ENCODE measurements at places on chromosomes 6 and 20. TPM values are rescaled to one million over a fixed set of nuclear protein-coding genes. Genes with fewer than 3 reads are reported as not detected.

ZNF165 gene
- polyA plus RNA-seq, result 1.6 TPM

CTSZ gene
- polyA plus RNA-seq, result 1.0 TPM

EDN1 gene
- polyA plus RNA-seq, result 0.12 TPM

GRCh38 chr20:64080013-64080812 lies at the start of gene OPRL1:
OPRL1 (plus strand) TSS chr20:64080082; CDS start chr20:64092721, 12,639 bp downstream.
- DNase-seq, result peak; percentile 51

DNA sequence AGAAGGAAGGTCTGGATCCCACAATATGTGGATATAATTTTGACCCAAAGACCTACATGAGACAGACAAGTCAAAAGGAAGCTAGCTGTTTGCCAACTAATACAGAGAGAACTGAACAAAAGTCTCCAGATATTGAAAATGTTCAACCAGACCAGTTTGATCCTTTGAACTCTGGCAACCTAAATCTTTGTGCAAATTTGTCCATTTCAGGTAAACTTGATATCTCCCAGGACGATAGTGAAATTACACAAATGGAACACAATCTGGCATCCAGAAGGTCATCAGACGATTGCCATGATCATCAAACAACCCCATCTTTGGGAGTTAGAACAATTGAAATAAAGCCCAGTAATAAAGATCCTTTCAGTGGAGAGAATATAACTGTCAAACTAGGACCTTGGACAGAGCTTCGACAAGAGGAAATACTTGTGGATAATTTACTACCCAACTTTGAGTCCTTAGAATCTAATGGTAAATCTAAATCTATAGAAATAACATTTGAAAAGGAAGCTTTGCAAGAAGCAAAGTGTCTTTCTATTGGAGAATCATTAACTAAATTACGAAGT lies 41.9 kb upstream of the SDHAF4 start:
- DNase-seq, result no peak

DNA sequence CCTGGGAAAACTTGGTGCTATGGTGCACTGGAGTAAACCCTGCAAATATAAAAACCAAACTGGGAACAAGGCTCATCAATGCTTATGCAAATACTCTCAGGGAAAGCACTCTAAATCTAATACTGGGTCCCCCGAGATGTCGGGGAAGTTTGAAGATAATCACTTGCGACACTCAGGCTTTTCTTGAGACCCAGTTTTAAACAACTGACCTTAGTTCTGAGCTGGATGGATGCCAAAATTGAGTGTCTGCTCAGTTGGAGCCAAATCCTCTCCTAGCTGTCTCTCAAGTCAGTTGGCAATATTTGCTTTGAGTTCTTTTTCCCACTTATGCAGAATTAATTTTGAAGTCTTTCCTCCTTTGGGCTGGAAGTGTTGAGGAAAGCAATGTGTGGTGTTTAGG lies 75.5 kb upstream of the CD2AP start:
- DNase-seq, result no peak

DNA sequence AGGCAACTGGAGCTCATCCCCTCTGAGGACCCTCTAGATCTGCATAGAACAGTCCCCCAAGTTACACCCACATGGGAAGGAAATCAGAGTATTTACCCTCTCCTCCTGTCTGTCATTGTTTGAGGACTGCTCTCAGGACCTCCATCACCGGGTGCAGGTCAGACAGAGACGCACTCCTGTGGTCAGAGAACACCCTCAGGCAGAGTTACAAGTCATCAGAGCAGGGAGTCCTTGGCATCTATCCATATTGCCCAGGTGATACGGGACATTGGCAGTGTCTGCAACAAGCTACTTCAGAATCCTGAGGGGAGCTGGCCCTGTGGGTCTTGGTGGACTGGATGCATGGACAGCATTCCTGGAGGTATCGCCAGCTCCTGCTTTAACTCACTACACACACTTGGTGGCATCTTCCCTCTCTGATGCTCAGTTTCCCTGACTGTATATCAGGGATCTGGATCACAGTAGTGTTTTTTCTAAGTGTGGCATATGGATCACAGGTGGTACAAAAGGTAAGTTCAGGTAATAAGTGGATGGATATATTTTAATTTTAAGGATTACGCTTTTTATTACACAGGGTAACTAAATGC lies 15.1 kb upstream of the ISM1 start:
- DNase-seq, result no peak

DNA sequence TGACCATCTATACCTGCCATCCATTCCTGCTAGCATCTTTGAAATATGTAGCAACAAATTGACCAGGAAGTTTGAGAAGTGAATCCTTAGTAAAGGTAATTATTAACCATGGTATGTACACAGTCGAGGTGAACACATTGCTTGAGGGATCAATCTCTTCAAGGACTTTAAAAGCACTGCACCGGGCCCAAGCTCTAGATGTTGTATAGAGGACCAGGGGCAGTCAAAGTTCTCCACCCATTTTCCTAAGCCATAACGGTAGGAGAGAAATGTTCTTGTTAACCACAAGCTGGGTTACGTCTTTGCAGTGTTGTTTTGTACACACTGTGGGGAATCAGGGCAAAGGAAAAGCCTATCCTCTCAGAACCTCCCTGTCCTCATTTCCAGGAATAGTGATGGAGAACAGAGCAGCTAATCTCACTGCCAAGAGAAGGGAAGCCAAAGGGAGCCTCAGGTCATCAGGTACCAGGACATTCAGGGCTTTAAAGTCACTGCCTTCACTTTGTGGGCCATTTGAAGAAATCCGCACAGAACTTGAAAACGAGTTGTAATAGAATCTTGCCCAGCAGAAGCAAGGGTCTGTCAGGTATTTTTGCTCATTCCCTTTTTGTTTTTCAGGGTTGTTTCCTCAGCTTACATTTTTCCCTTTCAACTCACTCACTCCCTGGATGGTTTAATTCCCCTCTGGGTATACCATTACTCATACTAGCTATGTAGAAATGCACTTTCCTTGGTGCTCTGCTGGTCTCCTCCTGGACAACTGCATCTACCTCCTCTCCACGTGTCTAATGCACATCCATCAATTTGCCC lies 5.3 kb upstream of the PM20D2 start:
- no peak for DNase-seq

EMILIN3 gene
- polyA plus RNA-seq, result not detected

DNA sequence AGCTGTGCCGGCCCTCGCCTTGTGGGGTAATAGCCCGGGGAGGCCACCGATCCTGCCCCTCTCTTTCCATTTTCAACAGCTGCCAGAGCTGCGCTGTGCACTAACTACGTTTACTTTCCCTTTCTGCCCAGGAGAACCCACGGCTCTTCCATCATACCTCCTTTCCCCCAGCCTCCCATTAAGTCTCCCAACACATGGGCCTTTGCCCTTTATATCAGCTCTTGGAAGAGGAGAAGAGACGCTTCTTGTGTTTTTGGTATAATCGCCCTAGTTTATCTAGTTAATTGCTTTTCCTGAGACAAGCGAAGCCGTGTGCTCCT lies 637 bp downstream of the UBR2 start:
- no peak for DNase-seq

FAM217A gene
- polyA plus RNA-seq, result not detected

GRCh38 chr6:109791301-109791700 lies 100.2 kb downstream of the FIG4 start:
- no peak for DNase-seq

COL19A1 gene
- not detected for polyA plus RNA-seq

HLA-F gene
- 498 TPM for polyA plus RNA-seq

FAM110A gene
- 11.9 TPM for polyA plus RNA-seq

DNA sequence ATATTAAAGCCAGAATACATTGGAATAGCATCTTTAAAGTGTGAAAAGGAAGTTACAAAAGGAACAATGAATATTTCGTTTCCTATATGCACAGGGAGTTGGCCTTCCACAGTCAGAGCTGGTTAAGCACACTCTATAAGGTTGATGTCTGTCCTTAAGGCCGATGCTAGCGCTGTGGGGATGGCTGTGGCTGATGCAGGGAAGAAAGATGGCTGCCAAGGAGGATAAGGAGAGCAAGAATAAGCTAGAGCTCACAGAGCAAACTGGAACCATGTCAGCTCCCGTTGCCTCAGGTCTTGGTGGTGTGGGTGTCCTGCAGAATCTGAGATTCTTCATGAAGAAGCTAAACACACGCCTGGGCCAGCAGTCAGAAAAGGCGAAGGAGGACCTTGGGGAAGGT lies 20.8 kb upstream of the STX11 start:
- DNase-seq, result no peak
